Right ventricle myocardium inferior (tissue), 1 donor: ENCODE measurements at places on chromosomes 7 and 10. TPM values are rescaled to one million over a fixed set of nuclear protein-coding genes. Genes with fewer than 3 reads are reported as not detected.

CNNM1 gene
- total RNA-seq: 0.16 TPM

CALHM3 gene
- total RNA-seq: not detected

HELLS gene
- 2.3 TPM for total RNA-seq

TEX36 gene
- total RNA-seq: not detected

TAC1 gene
- not detected for total RNA-seq

GPR37 gene
- total RNA-seq: not detected

NXPH1 gene
- not detected for total RNA-seq
